Activated CD8-positive, alpha-beta memory T cell treated with anti-CD3 and anti-CD28 coated beads, Interleukin-2, amount 50 U/mL, for 48 hours (primary cell): ENCODE measurements at places on chromosomes 1 and 21.
A peak's percentile ranks its signal among the peaks of the same experiment; 100 is the strongest.

GRCh38 chr1:185425163-185425562, 108.1 kb upstream of the IVNS1ABP start:
- DNase-seq = no peak

GRCh38 chr1:233337505-233337904, 10.0 kb downstream of the MAP3K21 start:
- no peak for DNase-seq

DNA sequence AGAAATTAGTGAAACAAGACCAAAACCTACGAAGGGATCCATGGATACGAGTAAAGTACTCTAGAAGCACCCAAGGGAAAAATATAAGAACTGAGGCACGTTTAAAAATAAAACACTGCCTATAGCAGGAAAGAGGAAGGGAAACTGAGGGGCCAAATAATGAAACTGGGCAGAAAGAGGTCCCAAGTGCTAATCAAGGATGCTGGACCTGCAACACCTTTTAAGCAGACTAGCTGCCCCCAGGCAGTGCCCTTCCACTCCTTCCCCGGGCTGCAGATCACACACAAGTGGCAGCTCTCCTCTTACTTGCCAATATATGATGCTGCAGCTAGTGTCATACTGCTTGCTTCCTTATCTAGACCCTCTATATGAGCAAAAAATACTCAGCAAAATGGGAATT, 7.6 kb upstream of the OTUD7B start:
- no peak for DNase-seq

GRCh38 chr1:84347271-84347931, 45.9 kb downstream of the SAMD13 start:
- DNase-seq = no peak

GRCh38 chr1:21931171-21932093, 5.7 kb downstream of the HSPG2 start:
- no peak for DNase-seq

DNA sequence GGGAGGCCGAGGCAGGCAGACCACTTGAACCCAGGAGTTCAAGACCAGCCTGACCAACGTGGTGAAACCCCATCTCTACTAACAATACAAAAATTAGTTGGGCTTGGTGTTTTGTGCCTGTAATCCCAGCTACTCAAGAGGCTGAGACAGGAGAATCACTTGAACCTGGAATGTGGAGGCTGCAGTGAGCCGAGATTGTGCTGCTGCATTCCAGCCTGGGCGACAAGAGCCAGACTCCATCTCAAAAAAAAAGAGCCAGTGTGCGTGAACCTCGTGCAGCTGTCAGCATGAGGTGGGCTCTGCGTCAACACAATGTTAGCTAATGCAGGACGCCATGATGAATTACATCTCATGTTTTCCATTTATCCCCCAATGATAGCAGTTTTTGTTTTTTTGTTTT, 110.7 kb upstream of the SLC45A1 start:
- no peak for DNase-seq

- no peak for DNase-seq
These were observed 12.0 kb downstream of the MEGF6 start for GRCh38 chr1:3599286-3599811.

GRCh38 chr1:61289232-61290098, 207.1 kb downstream of the NFIA start:
- DNase-seq = no peak

DNA sequence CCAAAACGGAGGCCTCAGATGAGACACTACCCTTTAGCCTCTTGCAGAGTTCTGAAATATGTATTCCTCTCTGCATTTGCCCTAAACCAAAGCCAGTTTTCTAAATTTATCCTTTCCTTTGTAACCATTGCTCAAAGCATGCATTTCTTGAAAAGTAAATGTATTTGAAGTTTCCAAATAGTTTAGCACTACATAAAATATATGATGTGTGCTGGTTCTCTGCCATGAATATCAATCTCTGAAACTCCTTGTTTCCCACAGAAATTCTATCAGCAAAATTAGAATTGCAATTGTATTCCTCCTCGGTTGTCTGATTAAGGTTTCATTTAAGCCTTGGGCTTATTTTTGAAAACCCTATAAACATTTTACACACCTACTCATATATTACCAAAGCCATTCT, 137.1 kb upstream of the SYT6 start:
- no peak for DNase-seq

DNA sequence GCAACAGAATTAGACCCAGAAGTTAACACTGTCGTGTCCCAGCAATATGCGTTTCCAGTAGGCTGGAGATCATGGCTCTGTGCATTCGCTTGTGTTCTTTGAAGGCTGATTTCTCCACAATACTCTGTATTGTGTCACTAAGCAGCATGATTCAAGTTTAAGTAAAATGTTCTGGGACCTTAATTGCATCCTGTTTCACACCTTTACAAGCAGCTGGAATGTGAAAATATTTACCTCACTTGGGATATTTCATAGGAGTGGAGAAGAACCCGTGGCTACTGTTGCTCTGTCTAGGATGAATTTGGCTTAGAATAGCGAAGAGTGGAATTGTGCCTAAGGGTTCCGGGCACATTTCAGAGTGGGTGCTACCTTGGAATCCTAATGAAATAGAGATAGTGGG, 6.3 kb downstream of the PTGFRN start:
- no peak for DNase-seq

DNA sequence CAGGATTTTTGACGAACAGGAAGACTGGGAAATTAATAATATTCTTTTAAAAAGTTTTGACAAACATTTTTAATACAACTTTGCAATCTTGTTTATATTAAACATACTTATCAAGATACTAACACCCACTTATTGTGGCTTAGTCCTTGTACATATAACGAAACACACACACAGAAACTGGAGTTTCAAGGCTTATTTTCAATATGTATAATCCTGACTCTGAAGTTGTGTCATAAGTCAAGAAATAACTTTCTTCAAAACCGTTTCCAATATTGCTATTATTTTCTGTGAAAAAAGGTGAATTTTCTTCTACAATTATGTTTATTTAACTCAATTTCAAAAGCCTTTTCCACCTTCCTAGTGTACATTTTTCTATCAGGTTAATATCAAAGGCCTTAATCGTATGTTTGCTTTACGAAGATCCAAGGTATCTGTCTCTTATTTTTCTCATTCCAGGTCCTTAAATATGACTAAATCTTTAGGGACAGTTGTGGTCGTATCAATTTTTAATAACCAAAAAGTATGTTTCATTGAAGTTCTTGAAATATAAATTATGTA, 1.8 kb downstream of the CDKN2C start:
- DNase-seq = no peak

GRCh38 chr1:212254853-212255363, 30.3 kb upstream of the PPP2R5A start:
- DNase-seq = no peak

DNA sequence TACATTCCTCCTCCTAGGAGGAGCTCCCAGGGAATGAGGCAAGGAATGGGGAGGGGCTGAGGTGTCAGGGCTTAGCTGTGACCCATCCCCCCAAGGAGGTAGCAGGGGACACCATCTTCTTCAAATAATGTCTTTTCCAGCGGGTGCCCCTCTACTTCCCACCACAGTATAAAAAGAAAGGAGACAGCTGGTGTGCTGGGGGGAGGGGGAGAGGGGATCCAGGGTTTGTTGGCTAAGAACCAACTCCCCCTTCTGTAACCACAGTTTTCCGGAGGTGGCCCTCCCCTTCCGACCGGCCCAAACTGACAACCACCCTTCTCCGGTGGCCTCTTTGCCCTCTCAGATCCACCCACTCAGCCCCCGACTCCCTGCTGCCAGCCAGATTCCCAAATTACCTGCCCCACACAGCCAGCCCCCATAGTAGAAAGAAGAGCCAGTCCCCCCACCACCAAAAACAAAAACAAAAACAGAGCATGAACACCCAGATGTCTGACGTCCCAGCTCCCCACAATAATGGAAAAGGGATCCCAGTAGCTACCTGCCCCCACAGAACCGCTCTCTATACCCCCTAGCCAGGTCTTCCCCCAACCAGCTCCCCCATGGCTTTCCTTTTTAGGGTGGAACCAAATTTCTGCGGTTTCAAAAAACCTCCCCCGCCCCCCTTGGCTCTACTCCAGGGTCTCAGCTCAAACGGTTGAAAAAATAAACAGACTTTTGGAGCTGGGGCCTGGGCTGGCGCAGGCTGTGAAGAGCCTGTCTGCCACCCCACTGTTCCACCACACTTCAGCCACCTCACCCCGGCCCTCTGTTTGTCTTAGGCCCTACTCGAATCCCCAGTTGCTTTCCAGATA, 2.1 kb downstream of the ARHGEF2 start:
- DNase-seq = peak; percentile 65

DNA sequence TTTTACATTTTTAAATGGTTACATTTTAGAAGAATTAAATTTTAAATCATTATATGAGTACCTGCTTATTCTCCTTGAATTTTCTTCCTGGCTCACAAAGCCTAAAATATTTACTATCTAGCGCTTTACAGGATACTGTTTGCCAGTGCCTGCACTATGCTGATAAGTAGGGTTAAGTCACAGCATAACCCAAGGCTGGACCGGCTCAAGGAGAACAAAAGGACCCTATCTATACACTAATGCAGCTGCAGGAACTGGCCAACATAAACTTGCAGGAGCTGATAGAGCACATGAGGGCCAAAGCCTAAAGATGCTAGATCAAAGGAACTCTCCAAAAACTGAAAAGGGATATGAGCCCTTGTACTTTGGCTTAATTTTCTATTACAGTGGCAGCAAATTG, 1086.9 kb upstream of the TMPRSS15 start:
- no peak for DNase-seq

DNA sequence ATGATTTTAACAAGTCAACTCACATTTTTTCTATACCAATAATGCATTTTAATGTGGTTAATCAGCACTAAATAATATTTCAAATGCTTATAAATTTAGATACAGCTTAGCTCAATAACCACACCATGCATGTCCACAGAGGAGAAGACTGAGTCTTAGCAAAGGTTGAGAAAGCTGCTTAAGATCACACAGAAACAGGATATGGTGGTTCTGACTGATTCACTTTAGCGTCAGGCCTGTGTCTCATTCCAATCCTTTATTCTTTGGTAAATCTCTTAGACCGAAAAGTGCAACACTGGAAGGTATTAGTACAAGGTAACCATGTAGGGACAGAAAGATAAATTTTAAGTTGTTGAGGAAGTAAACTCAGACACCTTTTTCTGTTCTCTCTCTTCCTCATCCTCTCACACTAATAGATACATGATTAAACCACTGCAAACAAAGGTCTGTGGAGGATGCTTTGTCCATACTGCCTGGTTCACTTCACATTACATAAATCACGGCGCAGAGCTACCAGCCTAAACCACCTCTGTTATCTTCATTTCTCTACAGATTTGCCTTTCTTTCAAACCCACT, 139.0 kb downstream of the DPYD start:
- DNase-seq = no peak

GRCh38 chr21:37862536-37862935, 53.7 kb downstream of the KCNJ6 start:
- no peak for DNase-seq

- no peak for DNase-seq
These were observed 462.9 kb upstream of the ADAMTS5 start for GRCh38 chr21:27429710-27430341.

DNA sequence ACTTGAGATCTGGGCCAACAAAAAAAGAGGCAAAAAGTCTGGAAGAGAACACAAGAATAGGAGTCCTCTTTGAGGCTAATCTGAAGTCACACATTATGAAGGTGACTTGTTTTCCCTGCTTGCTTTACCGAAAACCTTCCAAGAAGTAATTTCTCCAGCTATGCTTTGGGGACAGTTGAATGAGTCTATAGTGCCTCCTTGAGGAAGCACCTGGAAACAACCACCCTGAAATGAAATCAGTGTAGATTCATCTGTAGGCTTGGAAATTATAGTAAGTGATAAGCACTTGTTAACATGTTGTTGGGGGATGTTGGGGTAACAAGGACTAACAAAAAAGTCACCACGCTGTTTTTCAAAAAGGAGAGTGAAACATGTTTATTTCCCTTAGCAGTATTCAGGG, 23.4 kb upstream of the RPTN start:
- no peak for DNase-seq

DNA sequence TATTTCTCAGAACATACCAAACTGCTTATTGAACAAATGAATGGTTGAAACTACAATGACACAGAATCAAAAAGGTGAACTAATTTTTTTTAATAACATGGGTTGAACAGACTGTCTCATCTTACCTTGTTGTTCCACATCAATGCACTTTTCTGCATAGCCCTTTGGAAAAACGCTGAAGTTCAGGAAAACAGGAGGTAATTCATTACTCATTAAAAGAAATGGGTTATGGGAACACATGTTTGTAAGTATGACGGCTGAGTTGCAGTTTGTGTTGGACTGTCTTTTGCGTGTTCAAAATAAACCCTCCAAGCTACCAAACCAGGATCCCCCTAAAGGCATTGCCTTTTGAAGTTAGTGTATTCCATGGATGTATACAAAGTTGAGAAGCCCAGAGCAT, 514.9 kb upstream of the PKN2 start:
- no peak for DNase-seq

- no peak for DNase-seq
These were observed 100.3 kb downstream of the ARHGEF10L start for GRCh38 chr1:17639703-17640340.

GRCh38 chr1:42848823-42849537, 2.6 kb downstream of the ZNF691 start:
- DNase-seq = no peak

DNA sequence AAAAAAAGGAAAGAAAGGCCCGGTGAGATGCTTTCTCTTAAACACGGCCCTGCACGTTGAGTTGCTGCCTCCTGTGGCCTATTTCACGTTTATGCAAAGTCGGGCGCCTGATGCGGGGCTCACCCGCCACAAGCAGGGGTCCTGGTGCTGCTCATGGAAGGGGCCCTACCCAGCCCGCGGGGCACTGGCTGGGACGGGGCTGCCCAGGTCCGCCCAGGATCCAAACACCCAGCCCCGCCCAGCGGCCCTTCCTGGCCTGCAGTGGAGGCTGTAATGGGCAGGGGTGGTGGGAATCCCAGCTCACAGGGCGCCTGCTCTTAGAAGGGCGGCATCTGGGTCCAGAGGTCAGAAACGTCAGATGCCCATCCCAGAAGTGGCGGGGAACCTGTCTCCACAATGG, 1.6 kb downstream of the COL6A2 start:
- peak; percentile 45 for DNase-seq

DNA sequence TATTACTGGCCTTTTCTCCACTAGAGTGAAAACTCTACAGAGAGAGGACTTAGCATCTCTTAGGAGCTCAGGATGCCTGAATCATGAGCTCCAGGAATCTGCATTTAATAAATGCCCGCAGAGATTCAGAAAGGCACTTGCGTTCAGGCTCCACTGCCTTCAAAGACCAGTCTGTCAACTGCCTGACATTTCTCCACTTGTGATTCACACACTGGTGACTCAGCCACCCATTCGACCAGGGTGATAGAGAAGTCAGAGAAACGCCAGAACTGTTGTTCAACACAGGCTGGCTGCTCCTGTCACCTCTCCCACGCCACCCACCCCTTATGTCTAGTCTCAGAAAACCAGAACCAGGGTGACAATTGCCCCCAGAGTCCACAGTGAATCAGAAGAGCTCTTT, 26.9 kb upstream of the LBR start:
- DNase-seq = peak; percentile 82

GRCh38 chr1:229623838-229624237, 2.1 kb downstream of the TAF5L start:
- DNase-seq = no peak
